ENCODE measurements at places on chromosomes 12 and 14.
A peak's percentile ranks its signal among the peaks of the same experiment; 100 is the strongest.

DNA sequence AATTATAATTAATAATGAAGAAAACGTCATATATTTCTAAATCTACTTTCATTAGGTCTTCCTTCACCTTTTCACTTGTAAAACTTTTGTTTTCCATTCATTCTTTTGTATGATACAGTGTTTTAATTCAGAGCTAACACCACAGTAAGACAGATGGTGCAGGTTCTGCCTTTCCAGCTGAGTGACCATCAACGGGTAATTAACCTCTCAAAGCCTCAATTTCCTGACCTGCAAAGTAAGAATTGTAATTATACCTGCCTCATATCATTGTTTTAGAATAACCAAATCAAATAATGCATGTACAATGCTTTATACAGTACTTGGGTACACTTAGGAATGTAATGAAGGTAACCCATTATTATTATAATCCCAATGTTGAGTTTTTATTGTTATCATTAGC, 157.6 kb downstream of the FOXA1 start:
- DNase-seq: no peak

DNA sequence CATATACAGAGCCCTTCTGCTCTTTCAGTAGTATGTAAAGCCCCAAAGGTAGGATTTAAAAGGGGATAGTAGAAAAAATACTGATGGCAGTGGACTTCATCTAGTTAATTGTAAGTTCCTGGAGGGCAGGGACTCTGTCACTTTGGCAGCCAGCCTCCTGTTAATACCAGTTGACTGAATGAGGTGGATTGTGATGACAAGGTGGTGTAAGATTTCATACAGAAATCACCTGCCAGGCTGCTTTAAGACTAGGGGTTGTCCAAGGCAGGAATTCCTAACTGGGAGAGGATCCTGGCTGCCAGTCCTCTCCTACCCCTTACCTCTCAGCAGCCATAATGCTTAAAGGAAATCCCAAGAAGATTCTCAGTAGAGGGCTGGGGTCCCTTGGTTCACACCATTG, 7.3 kb downstream of the DYRK2 start:
- DNase-seq: no peak

- DNase-seq: peak; percentile 94
Measured at GRCh38 chr12:51028126-51028812, 2.1 kb upstream of the SLC11A2 start.

DNA sequence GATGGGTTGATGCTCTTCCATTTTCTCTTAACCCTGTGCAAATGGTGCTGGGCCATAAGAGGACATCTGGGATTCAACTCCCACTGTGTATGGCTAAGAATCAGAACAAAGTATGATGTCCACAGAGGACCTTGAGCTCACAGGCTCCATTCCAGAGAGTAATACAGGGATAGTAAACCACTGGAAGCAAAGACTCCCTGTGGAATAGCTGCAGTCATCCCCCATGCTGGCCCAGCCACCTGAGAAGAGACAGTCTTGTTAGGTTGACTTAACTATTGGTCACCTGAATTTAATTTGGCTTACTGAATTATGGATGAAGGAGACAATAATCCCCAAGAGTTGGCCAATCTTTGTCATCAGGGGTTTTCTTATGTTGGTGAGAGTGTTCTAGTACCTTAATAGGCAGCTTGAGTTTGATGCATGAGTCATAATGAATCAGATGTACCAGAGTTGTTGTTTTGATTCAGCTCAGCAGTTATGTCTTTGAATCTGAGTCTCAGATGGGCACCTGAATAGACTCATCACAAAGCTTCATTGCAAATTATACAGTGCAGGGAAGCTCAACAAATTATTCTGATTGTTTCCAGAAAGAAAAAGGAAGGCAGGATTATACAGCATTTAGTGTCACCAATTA, 122.7 kb downstream of the SSPN start:
- no peak for DNase-seq

GRCh38 chr14:101501858-101502615, 59.3 kb upstream of the DIO3 start:
- no peak for DNase-seq

Measured in AML-193 (cell line).